ENCODE measurements at places on chromosomes 4 and X.

DNA sequence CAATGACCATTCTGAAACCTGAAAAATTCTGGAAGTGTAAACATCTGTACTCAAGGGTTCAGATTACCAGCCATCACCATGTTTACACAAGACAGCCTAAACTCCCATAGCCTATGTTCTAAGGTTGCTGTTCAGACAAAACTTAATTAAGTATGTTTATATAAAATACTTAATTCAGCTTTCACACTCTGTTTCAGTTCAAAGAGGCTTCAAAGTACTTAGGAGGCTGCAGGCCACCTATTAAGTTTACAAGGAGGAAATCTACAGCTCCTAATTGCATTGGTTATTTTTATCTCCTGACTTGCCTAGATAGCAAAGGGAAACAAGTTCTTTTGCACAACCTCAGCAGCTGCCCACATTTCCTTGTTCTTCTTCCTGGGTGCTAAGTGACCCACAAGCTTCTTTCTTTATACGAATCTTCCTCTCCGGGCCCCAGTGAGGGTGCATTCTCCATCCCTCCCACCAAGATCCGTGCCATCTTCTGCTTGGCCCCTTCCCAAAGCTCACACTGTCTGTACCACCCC, 2.0 kb downstream of the GAK start:
- DNase-seq = no peak

GRCh38 chrX:69072486-69073006, 92.7 kb downstream of the PJA1 start:
- no peak for DNase-seq

GRCh38 chrX:69094977-69095669, 70.1 kb downstream of the PJA1 start:
- no peak for DNase-seq

- DNase-seq = no peak
These were observed 133.3 kb upstream of the PRPS2 start for GRCh38 chrX:12657881-12658280.

DNA sequence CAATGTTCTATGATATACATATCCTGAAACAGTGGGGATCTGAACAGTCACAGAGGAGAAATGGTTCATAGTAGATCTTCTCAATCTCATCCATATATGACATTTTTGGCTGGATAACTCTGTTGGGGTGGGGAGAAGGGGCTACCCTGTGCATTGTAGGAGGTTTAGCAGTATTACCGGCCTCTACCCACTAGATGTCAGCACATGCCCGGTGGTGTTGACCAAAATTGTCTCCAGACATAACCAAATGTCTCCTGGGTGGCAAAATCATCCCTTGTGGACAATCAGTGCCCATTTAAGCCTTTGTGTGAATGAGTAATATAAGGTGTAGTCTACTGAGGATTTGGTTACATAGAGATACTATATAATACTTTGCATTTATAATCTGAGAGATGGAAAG, 89.9 kb downstream of the PLS3 start:
- DNase-seq = no peak

DNA sequence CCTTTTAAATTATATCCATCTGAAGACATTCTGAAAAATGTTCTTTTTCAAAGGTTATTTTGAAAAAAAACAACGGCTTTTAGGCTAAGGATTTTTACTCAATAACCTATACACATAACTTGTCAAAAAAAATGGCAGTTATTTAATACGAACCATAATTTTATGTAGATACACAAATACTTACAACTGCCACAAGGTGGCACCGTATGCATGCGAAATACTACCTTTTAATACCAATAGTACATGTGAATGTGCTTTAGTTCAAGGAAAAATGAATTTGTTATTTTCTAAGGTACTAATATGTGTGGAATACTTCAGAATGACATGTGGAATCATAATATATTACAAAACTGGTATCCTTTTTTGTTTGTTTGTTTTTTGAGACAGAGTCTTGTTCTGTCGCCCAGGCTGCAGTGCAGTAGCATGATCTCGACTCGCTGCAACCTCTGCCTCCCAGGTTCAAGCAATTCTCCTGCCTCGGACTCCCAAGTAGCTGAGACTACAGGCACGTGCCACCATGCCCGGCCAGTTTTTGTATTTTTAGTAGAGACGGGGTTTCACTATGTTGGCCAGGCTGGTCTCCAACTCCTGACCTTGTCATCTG, 4.6 kb upstream of the MAD2L1 start:
- DNase-seq = no peak

DNA sequence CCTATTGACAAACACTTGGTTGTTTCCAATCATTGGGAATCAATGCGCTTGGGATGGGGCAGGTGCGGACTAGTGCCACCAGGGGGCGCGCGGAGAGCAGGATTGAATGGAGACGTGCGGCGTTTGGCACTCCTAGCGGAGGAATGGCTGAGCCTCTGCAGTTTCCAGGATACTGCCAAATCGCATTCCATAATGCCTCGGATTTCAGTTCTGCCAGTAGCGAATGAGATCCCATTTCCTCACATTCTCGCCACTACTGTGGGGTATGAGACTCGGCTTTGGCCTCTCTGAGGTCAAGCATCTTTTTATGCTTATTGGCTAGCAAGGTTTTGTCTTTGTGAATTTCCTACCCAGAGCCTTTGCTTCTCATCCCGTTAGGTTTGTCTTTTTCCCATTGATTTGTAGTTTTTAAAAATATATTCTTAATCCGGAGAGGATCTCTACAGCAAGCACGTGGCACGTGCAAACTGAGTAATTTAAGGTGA, 28.7 kb downstream of the CLDN34 start:
- no peak for DNase-seq

GRCh38 chrX:97498093-97498492, 614.4 kb downstream of the RPA4 start:
- no peak for DNase-seq

DNA sequence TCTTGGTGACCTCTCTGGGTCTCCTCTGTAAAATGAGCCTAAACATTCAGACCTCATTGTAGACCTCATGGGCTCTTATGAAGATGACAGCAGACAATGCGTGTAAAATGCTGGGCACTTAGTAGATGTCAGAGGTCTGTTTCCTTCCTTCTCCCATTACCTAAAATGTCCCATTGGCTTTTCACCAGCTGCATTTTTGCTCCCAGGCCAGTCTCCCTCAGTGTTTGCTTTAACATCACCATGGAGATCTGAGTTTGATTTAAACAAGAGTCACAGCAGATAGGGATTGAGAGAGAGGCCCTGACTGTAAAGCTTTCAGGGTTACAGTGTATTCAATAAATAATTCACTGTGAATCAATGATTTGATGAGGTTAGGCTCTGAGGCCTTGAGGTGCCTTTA, 24.3 kb downstream of the PSAPL1 start:
- DNase-seq = no peak

DNA sequence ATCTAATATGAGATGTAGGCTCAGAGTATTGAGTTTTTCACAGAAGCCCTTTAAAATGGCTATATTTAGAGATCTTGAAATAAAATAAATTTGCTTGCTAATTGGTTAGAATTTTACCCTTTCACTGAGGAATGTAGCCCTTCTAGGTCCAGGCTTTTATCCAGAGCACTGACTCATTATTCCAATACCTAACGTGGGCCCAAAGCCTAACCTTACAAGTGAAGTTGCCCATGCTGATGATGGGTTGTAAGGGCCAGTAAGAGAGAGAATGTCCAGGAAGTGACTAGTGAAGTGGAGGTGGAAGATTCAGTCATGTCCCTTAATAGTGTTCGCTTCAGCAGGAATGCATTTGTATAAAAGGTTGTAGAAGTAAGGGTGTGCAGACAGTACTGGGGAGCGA, 155.9 kb downstream of the STIM2 start:
- DNase-seq = no peak

GRCh38 chr4:187608001-187608421, 387.6 kb upstream of the ZFP42 start:
- no peak for DNase-seq

DNA sequence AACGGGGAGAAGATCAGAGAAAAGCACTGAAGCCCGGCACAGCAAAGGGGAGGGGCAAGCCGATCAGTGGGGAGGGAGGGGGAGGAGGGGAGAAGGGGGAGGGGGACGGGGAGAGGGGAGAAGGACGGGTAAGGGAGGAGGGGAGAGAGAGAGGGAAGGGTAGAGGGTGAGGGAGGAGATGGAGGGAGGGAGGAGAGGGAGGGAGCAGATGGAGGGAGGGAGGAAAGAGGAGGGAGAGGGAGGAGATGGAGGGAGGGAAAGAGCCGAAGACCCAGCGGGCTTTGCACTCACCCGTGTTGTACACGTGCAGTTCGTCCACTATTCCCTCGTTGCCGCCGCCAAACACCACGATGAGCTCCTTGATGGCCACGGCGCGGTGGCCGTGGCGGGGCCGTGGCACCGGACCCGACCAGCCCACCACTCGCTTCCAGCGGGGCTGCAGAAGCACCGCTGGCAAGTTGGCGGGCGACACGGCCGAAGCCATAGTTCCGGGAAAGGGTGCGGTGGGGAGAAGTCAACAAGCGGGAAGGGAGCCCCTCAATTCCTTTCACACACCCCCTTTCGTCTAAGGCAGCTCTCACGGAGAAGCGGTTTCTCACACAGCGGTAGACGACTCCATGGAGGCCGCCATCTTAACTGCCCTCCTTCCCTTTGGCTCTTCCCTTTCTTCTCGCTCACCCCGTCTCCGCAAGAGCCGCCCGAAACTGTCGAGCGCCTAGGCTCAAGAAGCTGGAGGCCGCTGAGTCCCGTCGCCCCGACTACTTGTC, 1.1 kb downstream of the HCFC1 start:
- no peak for DNase-seq

GRCh38 chr4:27964095-27964494, 1103.5 kb downstream of the STIM2 start:
- no peak for DNase-seq

DNA sequence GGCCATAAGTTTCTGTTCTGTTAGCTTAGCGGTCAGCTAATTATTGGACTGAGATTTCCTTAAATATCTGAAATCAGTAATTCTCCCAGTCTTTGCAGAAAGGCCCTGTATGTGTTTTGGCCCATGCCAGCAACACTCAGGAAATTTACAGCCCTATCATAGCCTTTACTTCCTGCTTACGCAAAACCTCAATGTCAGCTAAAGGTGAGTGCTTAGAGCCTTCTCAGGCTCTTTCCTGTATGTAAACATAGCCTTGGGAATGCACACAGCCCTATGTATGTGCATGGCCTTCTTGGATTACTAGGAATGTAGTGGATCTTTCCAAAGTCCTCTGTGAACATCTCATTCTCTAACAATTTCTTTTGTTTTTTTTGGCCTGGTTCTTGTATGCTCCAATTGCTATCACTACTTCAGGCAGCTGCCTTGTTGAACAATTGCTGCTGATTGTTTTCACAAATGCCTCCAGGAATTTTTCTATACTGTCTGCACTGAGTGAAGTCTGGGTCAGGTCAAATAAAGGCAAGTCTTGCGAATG, 200.0 kb downstream of the PPP1R2C start:
- DNase-seq = no peak

DNA sequence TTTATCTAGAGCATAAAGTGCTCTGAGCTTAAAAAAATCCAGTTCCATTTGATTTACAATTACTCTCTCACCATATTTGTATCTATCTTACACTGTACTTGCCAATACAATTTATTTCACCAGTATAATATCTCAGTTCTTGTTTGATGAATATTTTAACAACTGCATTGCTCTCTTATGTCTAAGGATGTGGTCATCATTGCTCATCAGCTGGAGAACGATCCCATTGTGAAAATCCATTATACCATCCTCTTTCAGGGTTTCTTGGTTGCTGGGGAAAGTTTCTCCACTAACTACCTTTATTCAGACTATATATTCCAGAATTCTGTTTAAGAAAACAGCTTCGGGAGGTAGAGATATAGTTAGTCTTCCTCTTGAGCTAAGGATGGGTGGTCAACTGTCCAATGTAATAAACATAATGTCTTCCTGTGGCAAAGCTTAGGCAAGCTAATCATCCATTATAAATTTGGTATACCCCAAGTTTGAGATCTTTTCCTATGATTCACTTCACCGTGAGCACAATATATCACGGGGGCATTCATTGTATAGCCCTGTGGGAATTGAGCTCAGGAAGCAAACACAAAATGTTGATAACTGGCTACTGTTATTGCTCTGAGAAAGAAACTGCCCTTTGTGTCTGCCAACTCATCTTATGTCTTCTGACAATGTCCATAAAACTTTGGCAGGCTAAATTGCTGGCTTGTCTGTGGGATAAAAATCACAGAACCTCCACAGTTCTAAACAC, 2361.9 kb downstream of the ARAP2 start:
- DNase-seq = no peak

DNA sequence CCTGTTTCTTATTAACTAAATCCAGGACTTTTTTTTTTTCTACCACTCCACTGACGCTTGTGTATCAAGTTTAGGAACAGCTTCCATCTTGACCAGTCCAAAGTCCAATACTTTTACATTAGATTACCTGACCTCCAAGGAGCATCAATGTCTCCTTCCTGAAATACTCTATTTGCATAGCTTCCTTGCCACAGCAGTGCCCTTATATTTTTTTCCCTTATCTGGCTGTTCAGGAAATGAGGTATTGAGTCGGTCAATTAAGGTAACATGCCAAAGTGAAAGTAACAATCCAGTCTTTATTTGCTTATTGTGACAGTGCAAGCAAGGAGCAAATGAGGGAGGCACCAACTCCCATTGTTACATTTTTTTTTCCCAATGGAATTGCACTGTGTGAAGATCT, 730.8 kb upstream of the NDST4 start:
- DNase-seq = no peak

DNA sequence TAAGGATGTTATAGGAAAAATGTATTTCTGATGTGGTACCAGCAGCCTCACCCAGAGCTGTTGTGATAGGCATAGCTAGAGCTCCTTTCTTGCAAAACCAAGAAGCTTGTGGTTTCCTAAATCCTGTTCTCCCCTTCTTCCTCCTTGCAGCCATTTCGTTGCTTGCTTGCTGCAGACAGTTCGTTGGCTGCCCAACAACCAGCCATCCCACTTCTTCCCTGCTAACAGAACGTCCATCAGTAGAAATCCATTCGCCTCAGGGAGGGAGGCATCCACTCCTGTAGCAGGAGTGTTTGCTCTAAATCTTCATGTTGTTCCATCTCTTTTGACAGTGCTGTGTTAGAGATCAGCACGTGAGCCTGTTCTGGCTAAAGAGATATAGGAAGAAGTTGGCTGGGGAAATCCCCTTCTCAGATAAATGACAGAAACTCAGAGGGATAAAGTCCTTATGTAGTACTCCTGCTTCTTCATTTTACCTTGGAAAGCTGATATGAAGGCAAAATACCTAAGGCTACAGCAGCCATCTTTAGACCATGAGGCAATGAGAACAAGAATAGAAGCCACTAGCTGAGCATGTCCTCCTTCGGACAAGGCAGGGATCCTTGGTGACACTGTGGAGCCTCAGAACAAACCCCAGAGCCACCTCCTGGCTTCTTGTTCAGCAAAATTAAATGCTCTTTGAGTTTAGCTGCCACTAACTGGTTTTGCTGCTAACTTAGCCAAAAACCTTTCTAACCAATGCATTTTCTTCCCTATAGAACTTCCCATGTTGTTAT, 68.4 kb upstream of the RELL1 start:
- DNase-seq = no peak
